ENCODE measurements at places on chromosomes 7 and 10.
A peak's percentile ranks its signal among the peaks of the same experiment; 100 is the strongest.

- no peak for DNase-seq
Observed at GRCh38 chr7:66330961-66331360, 125.8 kb downstream of the TPST1 start.

DNA sequence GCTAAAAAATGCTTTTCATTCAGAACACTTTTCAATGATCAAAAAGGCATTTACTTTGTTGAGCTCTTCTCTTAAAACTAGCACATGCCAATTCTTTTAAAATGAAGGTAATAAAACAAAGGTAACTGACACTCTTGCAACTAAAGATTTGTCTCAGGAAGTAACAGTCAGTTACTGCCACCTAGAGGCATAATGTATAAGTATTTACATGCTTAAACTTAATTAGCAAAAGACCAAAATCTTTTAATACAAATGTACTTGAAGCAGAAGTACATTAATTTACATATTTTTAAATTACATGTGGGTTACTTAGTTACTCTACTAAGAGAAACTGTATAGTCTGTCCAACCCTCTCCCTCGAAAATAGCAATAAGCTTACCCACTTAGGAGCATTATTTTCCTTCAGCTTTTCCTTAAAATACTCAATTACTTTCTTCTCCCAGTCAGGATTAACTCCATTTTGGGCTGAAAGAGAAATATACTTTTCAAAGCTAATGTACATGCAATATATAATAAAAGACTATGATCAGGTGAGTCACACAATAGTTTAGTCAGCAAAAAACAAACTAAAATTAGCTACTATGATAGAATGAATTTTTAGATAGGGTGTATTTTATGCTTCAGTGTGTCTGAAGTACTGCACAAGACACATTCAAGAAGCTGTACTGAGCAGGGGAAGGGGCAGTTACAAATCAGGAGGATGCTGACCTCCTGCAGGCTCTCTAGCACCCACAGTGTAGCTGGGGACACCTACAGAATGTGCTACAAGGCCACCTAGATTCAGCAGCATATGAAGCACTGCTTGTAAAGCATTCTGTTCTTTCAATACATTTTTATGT, 13.0 kb downstream of the MCMBP start:
- peak; percentile 40 for DNase-seq

DNA sequence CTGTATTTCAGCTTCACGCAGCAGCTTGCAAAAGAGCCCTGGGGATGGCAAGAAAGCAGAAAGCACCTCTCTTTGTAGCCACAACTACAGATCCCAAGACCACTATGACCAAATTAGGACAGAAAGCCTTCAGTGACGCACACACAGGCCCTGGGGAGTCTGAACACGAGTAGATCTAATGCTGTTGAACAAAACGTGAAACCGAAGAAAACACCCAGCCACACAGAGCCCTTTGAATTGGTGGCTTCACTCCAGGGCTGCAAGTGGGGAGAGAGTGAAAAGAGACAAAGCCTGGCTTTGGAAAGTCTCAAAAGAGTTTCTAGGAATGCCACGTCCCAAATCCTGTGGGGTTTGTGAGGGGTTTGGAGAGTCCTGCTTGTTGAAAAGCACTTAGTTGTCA, 28.4 kb downstream of the PLXNA4 start:
- no peak for DNase-seq

- no peak for DNase-seq
Observed at GRCh38 chr10:131854579-131855335, 46.1 kb upstream of the PPP2R2D start.

DNA sequence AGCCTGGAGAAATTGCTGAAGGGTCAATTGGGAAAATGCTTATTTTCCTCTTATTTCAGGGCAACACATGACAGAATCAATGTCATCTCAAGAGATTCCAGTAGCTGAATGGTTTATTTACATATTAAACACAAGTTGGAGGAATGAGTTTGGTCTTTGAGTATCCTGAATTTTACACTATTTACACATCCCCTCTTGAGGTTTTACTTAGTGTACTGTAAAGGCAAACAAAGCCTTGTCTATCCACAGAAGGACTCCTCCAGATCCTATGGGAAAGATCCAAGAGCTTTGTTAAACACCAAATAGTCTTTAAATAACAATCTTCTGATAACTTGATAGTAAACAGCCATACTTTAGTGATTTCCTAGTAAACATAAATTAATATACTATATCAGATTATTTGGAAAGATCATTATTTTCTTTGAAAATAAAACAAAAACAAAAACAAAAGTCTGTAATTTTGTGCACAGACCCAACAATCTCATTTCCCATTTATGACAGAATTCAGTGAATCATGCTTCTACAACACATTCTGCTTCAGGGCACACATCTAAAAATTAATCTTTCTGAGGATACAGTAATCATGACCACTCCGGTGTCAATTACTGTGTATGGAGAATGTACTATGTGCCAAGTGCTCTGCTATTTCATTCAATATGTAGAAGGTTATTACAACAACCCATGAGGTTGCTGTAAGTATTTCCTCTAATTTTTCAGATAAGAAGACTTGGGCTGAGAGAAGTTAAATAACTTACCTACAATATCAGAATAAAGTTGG, 575.0 kb upstream of the LRRTM3 start:
- no peak for DNase-seq

- DNase-seq: no peak
Observed at GRCh38 chr10:9957351-9957750, 1060.3 kb upstream of the CELF2 start.

GRCh38 chr7:135929249-135929648, 47.9 kb downstream of the MTPN start:
- DNase-seq: no peak

DNA sequence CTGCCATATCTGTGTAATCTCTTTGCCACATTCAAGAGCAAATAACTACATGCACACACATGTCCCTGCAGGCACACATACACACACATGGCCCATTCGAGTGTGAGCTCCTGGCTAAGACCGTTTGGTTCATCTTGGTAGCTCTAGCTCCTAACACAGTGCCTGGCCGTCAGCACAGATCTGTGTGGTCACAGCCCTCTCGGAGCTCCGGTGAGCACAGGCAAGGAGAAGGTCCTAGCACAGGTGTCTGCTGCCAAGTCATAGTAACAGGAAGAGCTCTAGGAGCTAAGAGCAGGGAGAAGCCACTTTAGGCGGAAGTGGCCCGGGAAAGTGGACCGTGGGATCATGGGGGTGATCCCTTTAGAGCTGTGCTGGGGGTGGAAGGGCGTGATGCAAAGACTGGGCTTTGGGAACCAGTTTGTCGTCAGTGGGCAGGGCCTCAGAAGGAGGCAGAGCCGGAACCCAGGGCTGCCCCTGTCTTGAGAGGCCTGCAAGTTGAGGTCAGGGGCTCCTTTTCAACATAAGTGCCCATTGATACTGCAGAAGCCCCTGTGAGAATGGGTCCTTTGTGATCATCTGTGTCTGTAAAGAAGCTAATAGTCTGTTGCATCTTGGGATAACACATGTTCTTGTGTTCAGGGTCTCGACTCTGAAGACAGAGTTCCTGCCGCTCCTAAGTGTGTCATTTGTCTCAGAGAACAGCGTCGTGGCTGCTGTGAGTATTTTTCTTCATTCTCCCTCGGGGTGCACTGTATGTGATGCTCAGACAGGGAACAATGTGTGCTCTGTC, 16.6 kb upstream of the ARPC1B start:
- no peak for DNase-seq

GRCh38 chr7:132755538-132756483, 179.5 kb upstream of the PLXNA4 start:
- DNase-seq: no peak

DNA sequence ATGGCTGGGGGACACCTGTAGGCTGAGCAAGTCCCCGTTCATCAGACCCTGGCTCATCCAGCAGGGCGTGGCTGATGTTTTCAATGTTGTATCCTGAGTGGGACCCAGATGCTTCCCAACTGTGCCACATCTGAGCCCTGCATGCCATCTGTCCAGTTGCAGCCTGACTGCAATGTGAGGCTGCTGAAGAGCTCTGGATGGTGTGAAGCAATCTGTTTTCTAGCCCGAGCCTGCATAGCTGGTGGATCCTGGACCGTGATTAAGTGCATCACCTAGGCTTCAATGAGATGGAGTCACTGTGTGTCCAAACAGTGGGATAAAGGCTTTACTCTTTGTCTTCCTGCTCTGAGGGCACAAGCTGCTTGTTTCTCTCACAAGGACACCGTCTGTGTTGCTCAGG, 99.8 kb downstream of the TCF7L2 start:
- DNase-seq: no peak

DNA sequence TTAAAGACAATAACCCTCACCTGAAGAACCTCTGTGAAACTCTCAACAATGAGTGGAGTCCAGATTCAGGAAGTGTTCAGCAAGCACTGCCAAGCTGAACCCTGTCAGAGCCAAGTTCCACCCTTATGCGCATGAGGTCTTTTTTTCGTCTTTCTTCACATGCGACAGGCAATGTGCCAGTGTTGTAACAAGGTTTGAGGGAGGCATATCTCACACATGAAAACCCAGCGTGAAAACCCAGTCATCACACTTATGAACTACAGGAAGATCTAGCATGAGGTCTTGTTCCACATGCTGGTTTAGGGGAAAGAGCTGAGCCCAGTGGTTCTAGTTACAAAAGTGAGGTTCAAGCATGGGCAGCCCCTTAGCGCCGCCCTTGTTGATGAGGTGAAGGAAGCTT, 49.7 kb downstream of the RABGEF1 start:
- no peak for DNase-seq

DNA sequence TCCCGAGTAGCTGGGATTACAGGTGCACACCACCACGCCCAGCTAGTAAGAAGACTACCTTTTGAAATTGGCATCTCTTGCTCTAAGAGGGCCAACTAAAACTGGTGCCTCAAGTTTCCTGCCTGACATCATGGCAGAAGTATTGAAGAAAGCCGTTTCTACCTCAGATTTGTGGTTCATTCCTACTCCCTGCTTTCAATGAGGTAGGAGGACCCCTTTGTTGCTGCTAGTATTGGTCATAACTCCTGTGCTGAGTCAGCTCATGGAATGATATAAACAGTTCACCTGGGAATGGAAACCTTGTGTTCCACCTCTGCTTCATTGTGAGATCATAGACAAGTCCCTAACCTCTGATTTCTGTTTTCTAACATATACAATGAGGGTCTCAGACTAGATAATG, 82.8 kb downstream of the CDK6 start:
- DNase-seq: no peak

- DNase-seq: no peak
Observed at GRCh38 chr10:131126321-131127137, 185.0 kb downstream of the TCERG1L start.

- DNase-seq: no peak
Observed at GRCh38 chr10:59360605-59361405, 1.5 kb downstream of the FAM13C start.

- DNase-seq: no peak
Observed at GRCh38 chr10:30510932-30511700, 77.1 kb downstream of the MAP3K8 start.

DNA sequence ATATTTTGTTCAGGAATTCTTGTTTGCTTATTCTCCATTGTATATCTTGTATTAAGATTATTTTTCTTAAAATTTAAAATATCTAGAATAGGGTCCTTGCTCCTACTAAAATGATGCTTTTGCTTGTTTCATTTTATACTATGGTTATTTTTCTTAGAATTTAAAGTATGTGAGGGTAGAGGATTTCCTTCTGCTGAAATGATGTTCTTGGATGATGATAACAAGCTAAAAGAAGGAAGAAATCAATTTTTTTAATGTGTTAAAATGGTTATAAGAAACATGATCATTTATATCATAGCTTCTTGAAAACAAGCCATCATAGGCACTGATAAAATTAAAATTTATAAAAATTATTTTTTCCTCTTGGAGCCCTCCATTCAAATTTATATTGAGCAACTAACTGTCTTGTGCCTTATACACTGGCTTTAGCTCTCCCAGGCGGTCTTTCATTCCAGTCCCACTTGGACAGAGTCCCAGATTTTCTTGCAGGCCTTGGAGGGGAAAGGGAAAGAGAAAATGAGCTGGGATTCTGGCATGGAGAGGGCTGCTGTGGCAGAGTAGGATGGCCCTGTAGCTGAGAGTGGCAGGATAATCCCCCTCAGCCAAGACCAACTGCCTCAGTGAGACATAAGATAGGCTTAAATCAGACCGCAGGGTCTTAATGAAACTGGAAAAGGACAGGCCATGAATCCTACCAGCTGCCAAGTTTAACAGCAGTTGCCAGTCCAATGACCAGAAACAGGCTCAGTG, 60.2 kb downstream of the DNAJB9 start:
- DNase-seq: no peak

- DNase-seq: no peak
Observed at GRCh38 chr10:124515244-124515970, 53.8 kb downstream of the LHPP start.

DNA sequence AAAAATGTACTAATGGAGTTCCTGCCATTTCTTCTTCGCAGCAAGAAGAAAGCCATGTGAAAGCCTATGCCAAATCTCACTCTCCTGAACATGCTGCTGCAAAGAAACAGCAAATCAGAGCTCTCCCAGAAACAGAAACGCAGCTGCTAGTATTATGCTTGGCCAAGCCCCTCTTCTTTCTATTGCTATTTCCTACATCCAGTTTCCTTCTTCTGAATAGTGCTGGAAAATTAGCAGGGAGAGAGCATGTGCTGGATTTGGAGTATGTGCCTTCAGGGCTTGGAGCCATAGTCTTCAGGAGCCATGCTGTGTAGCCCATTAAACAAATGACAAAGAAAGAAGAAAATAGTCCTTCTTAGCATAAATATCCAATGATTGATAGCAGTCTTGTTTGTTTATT, 852.0 kb upstream of the PHF14 start:
- DNase-seq: peak; percentile 69

- DNase-seq: no peak
Observed at GRCh38 chr7:100974021-100974420, 4.7 kb downstream of the MUC12 start.

DNA sequence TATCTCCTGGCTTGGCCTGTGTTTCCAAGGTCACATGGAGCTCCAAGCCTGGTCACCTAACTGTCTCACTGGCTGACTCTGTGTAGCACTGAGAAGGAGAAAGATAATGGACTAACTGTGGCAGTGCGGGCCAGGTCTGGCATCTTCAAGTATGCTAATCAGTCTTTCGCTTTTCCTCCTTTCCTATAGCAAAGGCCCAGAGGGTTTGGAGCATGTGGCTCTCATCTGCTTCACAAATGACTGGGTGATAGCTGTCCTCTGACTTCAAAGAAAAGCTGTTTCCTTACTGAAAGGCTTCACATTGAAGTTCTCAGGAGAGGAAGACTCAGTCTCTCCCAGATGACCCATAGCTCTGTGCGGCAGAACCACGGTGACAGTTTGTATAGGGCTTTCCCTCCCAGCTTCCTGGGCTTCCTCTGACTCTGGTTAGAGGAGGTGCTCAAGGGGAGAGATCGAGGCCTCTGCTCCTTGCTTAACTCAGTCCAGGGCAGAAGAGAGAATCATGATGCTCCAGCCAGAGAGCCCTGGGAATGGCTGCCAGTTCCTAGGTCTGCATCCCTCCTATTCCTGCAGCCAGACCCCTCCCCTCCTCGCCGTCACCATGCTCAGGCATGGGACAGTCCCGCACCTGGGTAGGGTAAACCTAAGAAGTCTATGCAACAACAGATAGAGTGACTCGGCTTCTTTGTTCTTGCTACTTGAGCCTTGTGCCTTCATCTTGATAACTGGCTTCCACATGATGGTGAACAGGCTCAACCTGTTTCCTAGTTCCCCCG, 72.3 kb downstream of the CCDC71L start:
- DNase-seq: no peak
